Adrenal gland (tissue), 19 donors: ENCODE measurements at places on chromosomes 6 and 20. TPM values are rescaled to one million over a fixed set of nuclear protein-coding genes. Genes with fewer than 3 reads are reported as not detected.

DNA sequence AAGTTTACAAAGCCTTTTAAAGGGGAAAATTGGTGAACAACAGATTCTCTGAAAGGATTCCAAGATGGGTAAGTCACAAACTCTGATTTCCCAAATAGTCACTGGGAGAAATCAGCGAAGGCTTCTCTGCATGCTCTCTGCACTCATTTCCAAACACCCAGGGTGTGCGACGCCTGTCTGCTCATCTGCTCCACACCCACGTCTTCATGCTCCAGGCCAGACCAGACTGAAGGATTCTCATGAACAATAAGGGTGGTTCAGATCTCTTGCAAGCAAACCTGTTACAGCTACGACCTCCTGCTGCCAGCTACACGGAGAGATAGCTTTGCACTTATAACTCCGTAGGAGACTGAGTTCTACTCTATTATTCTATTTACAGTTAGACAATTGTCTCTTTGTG lies 1.4 kb downstream of the MC3R start:
- no peak for DNase-seq

GRCh38 chr6:116445102-116445501 lies 16.1 kb upstream of the CALHM6 start:
- DNase-seq, result no peak

DNA sequence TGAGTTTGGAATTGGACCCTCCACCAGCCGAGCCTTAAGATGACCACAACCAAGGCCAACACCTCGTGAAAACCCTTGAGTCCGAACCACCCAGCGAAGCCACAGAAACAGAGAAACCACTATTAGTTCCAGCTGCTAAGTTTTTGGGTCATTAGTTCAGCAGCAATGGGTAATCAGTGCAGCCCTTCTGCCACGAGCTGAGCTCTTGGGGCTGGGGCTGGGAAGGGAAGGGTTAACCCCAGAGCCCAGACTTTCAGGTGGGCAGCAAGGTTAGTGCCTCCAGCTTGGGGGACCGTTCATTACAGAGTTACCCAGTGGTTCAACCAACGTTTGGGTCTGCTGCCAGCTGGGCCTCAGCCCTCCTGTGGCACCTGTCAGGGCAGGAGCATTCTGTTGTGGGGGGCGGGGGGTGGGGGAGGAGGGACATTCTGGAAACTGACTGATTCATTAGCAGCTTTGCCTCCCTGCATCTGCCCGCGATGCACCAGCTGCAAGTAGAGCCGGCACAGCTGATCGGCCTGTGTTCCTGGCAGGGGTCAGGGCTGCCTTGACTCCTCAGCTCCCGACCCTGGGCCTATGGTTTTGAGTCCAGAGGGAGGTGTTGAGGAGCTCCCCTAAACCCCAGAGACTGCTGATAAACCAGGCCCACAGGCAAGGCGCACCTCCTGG lies 52.7 kb downstream of the TGM2 start:
- peak; percentile 43 for DNase-seq

DNA sequence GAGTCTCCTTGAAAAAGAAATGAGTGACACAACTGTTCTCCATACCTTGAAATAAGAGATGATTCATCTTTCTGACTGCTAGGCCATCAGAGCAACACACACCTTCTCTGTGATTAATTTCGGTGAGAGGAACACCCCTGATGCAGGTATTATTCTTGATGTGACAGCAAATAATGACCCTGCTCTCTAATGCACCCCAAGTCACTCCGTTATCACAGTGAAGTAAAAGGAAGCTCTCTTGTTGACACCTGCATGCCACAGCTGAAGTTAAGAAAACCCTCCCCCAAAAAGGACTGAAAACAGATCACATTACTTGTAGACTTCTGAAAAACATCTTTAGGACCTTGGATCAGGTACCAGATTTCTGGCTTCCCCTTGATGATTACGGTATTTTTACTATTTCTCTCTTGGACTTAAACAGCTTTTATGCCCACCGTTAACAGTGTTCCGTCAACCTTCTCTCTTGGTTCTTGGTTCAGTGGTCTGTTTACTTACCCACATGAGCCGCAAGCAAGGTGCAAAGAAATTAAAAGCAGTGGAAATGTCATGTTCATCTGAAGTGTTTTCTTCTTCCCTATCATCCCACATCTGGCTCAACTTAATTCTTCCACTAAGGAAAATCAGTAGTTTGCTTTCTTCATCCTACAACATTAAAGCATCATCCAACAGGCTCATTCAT lies 249.7 kb downstream of the GMPR start:
- DNase-seq, result no peak

EEF1A2 gene
- 159 TPM for polyA plus RNA-seq

GRM1 gene
- polyA plus RNA-seq, result 0.04 TPM

SPDEF gene
- polyA plus RNA-seq, result 0.13 TPM

DNA sequence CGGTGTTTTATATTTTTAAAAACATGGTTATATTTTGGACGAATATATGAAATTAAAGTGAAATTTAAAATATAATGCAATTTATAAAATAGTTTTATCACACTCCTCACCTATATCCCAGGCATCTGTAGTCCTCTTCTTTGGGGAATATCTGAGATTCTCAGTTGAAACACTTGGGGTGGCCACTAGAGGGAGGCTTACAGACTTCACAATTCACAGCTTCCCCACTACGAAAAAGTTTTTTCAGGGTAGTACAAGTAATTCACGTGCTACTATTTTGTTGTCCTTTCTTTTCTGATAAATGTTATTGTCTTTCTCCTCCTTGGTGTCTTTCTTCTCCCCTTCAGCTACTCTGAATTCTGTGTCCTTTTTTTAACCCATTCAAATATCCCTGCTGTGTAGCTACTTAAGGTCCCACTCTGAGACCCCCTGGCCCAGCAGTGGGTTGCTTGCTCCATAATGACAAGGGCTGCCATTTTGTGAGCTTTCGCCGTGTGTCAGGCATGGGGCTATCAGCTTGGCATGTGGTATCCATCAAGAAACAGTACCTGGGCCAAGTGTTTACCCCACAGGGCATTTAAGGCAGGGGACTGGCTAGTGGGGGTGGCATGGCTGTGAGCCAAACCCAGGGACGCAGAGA lies 43.6 kb upstream of the PHACTR3 start:
- no peak for DNase-seq

- no peak for DNase-seq
Observed at GRCh38 chr6:109865968-109866367, 112.1 kb upstream of the GPR6 start.

GRCh38 chr6:93474733-93475179 lies 55.4 kb upstream of the EPHA7 start:
- DNase-seq, result no peak

- DNase-seq, result no peak
Observed at GRCh38 chr6:143609972-143610371, 67.8 kb upstream of the PHACTR2 start.

DNA sequence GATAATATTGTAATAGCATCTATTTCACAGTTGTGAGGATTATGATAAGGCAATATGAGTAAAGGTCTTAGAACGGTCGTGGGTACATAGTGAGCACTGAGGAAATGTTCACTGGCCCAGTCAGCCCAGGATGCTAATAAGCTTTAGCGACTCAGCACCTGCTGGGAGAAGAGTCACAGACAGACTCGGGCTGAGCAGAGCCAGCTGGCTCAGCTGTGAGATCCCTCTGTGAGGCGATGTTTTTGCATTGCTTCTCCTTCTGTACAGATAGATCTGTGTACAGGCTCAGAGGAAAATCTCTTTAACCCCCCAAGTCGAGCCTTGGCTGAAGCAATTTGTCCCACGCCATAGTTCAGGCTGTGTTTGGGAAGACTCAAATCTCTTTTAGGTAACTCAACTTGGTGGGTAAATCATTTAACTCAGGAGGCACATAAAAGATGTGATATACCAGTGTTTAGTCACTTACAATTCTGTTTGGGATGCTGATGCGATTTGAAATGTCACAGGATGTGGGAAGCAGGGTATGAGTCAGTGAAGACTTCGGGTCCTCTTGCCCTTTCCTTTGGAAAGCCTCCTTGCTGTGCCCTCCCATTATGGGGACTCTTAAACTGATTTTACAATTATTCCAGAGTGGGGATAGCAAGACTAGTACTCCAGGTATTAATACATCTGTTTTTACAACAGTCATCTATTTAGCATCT lies 53.1 kb downstream of the PHACTR1 start:
- DNase-seq, result no peak

DNA sequence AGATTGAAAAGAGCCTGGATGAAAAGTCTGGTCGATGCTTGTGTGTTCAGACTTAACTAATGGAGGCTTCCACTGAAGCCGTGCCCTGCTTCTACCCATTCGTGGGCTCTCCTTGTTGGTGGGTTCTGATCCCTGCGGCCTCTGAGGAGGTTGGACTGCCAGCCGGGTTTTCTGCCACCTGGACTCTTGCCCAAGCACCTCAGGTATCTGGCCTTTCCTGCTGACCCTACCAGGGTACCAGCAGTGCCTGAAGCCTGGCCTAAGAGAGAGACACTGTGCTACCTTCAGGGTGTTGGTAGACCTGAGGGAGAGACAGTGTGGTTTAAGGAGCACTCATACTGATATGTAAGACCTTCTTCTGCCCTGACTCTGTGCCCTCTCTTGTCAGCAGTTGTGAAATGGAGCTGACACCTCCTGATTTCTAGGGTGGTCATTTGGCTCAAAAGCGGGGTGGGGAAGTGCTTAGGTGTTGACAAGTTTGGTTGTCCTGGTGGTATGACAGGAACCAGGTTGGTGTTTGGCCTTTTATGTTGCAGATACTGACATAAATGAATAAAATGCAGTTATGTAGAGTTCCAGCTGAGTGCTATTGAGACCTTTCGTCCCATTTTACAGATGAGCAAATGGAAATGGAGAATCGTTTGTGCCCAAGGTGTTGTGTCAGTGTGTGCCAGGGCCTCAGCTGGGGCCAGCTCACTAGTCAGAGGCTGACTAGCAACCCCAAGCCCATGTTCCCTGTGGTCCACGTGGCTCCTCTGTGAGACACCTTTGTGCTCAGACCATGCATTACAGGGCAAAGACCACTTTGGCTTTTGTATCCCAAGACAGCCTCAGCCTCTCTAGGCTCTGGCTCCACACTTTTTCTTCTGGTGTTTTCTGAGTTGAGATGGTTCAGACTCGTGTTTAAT lies 3.1 kb downstream of the PLCG1 start:
- no peak for DNase-seq

DNA sequence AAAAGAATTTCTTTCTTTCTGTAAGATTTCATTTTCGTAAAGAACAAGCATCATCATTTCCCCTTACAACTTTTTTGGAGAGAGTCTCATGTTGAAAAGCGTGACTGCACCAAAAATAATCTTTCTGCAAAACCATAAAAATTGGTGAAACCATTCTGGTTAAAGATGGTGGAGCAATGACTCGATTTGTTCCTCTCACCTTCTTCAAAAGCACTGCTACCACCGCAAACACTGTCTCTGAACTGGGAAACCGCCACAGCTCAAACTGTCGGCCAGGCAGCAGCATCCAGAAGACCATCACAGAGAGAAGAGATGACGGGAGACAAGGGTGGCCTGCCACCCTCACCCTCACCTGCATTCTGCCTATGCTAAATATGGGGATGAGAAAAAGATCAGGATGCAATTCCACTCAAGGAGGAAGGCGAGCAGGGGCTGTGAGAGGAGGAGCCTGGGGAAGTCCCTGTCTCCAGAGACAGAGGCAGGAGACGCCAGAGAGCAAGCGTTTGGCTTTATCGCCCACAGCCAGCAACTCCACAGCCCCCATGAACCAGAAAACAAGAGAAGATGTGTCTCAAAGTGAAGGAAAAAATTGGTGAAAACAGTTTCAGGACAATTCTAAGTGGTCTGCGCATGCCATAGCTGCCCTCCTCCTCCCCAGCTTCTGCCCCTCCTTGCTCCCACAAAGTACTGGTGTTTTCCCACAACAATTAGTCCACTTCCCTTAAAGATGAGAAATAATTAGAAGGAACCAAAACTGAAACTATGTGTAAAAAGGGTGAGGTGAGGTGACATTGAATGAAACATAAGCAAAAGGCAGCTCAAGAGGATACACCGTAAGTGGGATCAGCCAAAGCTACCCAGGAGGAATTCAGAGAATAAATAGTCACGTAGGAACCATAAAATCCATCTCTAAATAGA lies 255.5 kb downstream of the KIF16B start:
- DNase-seq, result no peak

DNA sequence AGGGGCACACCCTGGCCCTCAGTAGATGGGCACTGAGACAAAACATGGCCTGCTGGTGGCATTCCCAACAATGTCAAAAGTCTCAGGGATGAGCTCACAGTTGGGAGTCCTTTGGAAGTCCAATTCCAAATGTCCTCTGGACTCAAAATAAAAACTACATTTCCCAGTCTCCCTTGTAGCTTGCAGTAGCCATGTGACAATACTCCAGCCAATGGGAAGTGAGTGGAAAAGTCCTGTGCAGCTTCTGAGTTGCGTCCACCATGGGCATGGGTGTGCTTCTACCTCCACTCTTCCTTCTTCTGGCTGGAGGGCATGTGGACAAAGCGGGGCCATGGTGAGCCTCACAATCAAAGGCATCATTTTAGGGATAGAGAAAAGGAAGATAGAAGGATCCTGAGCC lies 5.8 kb upstream of the ADAM33 start:
- DNase-seq, result no peak

SMIM26 gene
- 242 TPM for polyA plus RNA-seq

AVP gene
- polyA plus RNA-seq, result not detected

DNA sequence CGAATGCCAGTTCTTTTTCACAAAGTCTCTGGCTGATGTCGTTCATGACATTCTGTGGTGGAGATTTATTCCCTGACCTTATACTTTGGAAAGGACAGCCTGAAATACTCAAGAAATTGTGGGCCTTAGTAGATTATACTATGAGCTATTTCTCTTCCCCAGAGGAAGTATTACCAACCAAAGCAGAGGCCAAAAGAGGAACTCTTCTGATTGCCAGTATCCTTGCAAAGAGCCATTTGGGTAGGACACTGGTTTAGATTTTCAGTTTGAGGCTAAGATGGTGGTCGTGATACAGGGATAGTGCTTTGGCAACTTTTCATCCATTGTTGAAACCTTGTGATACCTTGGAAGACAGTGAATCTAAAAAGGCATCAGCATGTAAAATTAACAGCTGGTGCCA lies 327.3 kb downstream of the HACE1 start:
- no peak for DNase-seq

- no peak for DNase-seq
Observed at GRCh38 chr6:31797588-31797987, 2.0 kb upstream of the VARS1 start.

- DNase-seq, result no peak
Observed at GRCh38 chr6:157961153-157961831, 20.4 kb upstream of the SYNJ2 start.

DNA sequence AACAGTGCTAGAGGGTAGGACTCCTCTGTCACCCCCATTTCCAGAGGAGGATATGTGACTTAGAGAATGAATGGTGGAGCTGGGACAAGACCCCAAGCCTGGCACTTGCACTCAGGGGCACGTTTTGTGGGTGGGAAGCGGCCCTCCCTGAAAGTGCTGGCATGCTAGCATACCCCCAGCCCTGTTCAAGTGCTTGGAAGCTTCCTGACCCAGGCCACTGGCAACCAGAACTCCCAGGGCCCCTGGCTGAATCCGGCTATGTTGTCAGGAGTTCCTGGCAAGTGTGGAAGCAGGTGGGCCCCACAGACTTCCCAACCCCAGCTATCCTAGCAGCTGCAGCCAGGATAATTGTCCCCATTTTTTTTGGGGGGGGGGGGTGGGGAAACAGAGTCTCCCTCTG lies 35.6 kb upstream of the TGM2 start:
- DNase-seq, result peak; percentile 34

- DNase-seq, result no peak
Observed at GRCh38 chr6:85278466-85279035, 171.3 kb upstream of the NT5E start.
